ENCODE measurements at places on chromosomes 3 and 15.

- DNase-seq, result no peak
Measured at GRCh38 chr3:139559541-139559940, 20.0 kb upstream of the RBP1 start.

DNA sequence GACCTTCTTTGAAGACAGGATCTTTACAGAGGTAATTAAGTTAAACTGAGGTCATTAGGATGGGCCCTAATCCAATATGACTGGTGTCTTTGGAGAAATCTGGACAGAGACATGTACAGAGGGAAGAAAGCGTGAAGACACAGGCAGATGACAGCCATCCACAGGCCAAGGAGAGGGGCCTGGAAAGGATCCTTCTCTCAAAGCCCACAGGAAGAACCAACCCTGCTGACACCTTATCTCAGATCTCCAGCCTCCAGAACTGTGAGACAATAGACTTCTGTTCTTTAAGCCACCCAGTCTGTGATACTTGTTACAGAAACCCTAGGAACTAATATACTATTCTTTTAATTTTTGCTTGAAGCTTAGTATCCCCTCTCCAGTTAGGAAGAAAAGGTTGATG lies 74.2 kb downstream of the WDR76 start:
- no peak for DNase-seq

DNA sequence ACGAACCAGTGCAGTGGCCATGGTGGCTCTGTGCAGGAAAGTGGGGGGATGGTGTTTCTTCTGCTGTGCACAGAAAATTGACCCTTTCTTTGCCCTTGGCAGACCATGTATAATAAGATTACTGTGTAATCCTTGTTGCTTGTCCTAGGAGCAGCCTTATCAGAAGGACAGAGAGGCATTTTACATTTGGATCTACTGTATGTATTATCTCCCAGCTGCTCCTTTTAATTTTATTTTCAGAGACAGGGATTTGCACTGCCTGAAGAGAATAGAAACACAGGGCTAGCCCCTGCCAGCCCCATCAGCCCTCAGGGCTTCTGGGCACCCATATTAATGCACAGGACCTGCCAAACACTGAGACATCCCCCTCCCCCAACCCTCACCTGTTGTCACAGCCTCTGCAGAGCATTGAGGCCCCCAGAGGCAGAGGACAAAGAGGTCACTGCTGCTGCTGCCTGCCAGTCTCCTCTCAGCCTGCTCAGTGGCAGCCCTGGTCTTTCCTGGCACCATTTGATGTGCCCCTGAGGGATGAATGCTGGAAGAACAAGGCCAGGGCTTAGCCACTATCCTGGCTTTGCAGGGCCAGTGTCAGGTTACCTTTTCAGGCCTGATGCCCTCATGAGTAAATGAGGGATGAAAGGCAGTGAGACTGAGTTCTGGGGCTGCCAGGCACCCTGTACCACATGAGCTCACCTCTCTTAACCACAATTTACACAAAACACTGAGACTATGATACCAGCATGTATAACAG lies 533.4 kb downstream of the NTRK3 start:
- no peak for DNase-seq

DNA sequence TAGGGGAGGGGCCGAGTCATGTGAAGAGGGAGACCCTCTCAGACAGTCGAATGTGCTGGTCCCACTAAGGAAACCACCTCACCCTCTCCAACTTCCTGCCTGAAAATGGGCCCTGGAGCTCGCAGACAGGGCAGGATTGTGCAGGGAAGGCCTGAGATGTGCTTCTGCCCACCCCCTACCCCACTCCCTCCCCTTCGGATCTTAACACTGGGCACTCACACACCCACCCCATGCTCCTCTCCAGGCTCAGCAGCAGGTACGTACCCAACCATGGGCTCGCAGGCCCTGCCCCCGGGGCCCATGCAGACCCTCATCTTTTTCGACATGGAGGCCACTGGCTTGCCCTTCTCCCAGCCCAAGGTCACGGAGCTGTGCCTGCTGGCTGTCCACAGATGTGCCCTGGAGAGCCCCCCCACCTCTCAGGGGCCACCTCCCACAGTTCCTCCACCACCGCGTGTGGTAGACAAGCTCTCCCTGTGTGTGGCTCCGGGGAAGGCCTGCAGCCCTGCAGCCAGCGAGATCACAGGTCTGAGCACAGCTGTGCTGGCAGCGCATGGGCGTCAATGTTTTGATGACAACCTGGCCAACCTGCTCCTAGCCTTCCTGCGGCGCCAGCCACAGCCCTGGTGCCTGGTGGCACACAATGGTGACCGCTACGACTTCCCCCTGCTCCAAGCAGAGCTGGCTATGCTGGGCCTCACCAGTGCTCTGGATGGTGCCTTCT lies 20.0 kb downstream of the ATRIP start:
- no peak for DNase-seq

DNA sequence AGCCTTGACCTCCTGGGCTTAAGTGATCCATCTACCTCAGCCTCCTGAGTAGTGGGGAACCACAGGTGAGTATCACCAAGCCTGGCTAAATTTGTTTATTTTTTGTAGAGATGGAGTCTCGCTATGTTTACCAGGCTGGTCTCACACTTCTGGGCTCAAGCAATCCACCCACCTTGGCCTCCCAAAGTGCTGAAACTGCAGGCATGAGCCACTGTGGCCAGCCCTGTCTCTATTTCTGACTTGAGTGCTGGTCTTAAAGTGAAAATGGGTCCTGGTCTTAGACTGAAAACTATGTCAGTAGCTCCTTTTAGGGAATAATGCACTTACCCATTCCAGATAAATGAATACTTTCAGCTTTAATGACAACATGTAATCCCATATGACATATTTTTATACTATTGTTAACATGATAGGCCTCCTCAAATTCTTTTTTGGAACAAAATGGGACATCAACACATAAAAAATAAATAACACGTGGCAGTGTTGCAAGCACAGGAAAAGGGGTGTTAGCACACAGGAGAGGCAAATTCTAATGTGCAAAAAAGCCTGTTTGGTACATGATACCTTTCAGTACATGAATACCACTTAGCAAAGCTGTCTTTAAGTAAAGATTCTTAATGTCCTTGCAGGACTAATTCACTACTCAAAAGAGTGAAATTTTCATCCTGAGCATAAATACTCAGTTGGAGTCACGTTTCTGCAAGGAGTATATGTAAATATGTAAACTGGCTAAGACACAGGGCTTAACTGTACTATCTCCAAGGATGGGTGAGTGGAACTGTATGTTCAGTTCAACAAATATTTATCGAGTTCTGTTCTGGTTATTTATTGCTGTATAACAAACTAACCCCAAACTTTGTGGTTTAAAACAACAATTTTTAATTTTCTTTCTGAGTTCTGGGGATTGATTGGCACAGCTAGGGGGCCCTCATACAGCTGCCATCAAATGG lies 194.7 kb downstream of the NR1D2 start:
- no peak for DNase-seq

- no peak for DNase-seq
Measured at GRCh38 chr3:53819163-53819868, 26.9 kb downstream of the CHDH start.

- no peak for DNase-seq
Measured at GRCh38 chr3:16810593-16811367, 74.0 kb upstream of the PLCL2 start.

GRCh38 chr15:70833861-70834765 lies 19.8 kb downstream of the LARP6 start:
- peak; percentile 54 for DNase-seq

GRCh38 chr15:78242128-78242527 lies 7.8 kb upstream of the ACSBG1 start:
- DNase-seq, result peak; percentile 69

- DNase-seq, result no peak
Measured at GRCh38 chr15:69599271-69599670, 146.7 kb downstream of the RPLP1 start.

DNA sequence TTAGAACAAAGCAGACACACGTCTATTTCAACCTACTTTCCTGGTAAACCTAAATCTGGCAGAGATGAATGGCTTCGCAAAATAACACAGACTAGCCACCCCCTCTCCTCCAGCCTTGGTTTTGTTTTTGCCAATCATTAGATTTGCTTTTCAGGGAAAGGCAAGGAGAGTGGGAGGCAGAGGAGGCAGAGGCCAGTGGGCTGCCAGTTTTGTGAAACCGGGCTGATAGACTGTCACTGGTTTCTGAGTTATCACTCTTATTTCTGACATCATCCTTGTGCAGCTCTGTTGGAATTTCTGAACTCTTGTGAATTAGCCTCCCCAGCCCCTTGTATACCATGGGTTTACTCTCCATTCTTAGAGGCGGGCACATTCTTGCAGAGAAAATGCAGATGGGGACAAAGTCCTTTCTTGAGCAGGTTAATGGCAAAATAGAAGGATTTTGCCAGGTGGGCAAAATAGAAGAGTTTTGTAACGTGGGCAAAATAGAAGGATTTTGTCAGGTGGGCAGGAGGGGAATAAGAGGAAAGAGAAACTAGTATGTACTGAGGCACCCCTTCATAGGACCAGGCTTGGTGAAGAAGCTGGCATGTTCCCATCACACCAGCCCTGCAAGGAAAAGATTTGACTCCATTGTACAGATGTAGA lies 3.2 kb upstream of the FEM1B start:
- no peak for DNase-seq

DNA sequence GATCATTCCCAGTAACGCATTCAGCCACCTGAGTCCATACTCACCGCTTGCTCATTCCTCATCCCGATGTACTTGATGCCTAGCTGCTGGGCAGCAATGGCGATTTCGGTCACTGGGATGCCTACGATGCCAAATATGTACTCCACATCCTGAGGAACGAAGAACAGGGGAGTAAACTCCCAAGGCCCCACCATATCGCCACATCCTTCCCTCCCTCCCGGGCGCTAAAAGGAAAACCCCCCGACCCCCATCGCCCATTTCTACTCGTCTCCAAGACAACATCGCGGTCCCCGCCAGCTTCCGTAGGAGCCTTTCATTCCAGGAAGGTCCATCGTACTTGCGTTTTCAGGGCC lies 347 bp downstream of the HACL1 start:
- no peak for DNase-seq

DNA sequence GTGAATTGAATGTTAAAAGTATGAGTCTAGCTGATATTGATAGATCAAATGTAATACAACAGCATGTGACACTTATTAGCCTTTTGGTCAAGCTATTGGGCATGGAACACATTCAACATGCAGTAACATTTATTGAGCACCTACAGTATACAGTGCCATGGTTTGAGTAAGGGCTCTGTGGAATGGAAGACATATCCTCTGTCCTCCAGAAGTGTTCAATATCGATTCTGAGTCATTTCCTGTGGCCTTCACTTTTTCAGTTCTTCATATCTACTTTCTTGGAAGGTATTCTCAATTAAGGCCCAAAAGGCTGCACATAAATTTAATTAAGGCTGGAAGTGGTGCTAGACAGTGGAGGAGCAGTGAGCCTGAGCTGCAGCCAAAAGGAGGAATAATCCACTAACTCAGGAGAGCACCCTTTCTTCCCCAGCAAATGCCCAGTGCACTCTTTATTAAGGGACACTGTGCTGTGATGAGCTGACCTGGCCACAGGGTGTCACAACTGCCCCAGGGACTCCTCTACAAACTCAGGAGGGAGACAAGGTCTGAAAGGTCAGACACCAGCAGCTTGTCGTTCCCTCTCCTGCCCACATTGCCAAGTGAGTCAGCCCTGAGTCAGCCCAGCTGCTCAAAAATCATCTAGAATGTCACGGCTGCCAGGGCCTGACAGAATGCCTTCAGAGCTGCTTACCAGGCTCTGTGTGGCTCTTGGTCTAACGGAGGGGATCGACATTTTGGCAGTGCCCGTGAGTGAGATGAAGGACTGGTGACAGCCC lies 544.8 kb downstream of the AGBL1 start:
- peak; percentile 61 for DNase-seq

- DNase-seq, result peak; percentile 97
Measured at GRCh38 chr3:9500108-9501050, 53.2 kb downstream of the LHFPL4 start.

GRCh38 chr3:179391906-179392305 lies 44.4 kb downstream of the MFN1 start:
- DNase-seq, result no peak

DNA sequence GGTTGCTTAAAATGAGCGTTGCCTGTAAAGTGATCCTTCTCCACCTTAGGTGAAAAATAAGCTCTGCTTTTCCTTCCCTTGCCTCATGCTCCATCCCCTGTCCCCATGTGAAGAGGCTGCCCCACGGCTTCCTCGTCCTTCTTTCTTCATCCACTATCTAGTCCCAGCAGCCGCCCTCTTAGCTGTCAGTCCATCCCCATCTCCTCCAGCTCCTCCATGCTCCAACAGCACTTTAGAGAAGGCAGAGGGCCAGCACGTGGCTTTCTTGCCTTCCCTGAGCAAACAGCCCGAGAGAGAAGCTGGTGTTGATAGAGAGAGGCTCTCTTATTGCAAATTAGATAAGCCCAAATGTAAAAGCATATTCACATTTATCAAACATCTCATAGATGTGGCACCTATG lies 9.0 kb upstream of the TMEM41A start:
- DNase-seq, result no peak

GRCh38 chr3:142618917-142619461 lies 22.8 kb downstream of the PLS1 start:
- no peak for DNase-seq

- DNase-seq, result no peak
Measured at GRCh38 chr3:31268868-31269267, 263.9 kb upstream of the STT3B start.

DNA sequence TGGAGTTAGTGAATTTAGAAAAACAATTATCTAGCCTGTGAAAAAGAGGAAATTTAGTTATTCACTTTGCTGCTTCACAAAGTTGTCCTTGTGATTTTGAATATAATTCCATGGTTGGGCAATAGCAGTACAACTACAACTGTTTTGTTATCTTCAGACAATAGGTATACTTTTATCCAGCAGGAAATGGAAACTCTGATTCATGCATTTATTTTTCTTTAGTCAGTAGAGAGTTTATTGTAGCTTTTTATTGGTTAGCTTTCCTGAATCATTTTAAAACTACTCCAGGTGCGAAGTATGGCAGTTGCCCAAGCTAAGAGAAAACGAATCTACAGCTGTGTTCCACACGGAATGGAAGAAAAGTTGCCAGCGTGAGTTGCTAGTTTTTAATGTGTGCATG lies 80.3 kb downstream of the TM4SF4 start:
- no peak for DNase-seq

GRCh38 chr15:41115652-41116115 lies 396 bp downstream of the INO80 start:
- peak; percentile 34 for DNase-seq

- no peak for DNase-seq
Measured at GRCh38 chr3:158434412-158435038, 136.5 kb upstream of the MLF1 start.

DNA sequence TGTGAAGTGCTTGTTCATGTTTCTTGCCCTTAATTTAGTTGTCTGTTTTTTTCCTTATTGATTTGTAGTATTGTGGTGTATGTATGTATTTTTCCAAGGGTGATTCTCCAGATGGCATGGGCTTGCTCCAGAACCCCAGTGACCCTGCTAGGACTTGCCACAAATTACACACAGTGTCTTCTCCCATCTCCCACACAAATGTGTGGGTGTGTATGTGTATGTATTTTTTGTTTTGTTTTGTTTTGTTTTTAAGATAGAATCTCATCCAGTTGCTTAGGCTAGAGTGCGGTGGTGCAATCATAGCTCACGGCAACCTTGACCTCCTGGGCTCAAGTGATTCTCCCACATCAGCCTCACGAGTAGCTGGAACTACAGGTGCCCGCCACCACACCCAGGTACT lies 36.2 kb upstream of the ARID3B start:
- DNase-seq, result no peak
